Psoas muscle (tissue), 8 donors: ENCODE measurements at places on chromosomes 6 and 20. TPM values are rescaled to one million over a fixed set of nuclear protein-coding genes. Genes with fewer than 3 reads are reported as not detected.
A peak's percentile ranks its signal among the peaks of the same experiment; 100 is the strongest.

- DNase-seq: no peak
Measured at GRCh38 chr6:33694977-33695376, 16.5 kb downstream of the UQCC2 start.

- no peak for DNase-seq
Measured at GRCh38 chr6:56380476-56380875, 133.1 kb upstream of the COL21A1 start.

The PRSS35 gene
- 0.08 TPM for total RNA-seq

- no peak for DNase-seq
Measured at GRCh38 chr6:41042226-41043055, at the start of gene TSPO2. TSS of gene TSPO2 (plus strand) at chr6:41042467. CDS start at chr6:41042986, 519 bp downstream.

DNA sequence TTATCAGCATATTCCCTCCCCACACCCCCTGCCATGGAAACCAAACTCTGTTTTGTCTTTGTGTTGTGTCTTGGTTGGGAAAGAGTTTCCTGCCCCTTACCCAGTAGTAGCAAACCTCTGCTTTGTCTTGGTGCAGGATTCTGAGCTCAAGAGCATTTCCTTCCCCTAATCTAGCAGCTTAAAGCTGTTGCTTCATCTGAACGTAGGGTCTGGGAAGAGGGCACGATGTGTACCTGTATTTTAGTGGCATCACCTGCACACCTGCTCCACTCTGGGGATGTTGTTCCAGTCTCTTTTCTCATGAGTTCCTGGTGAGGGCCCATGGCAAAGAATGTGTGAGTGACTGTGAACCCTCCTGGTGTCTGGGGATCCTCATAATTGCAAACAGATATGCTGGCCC is 164.7 kb downstream of the SCP2D1 start:
- DNase-seq: no peak

DNA sequence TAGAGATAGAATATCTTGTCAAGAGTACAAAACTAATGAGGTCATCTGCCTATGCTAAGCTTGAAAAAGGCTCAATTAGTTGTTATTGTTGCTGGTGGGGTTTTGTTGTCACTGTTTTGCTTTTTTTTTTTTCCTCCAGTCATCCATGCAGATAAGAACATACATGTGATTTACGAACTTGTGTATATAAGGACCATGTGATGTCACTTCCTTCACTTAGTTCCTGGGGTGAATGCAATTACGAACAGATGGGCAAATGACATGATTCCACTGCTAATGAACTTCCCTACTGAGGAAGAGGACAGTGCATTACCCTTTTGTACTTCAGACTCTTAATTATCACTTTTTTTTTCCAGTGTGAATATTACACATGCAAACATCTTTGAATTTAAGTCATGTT is 1175.3 kb upstream of the GJE1 start:
- DNase-seq: no peak

- no peak for DNase-seq
Measured at GRCh38 chr6:90131125-90131524, 165.5 kb downstream of the BACH2 start.

GRCh38 chr6:33277663-33278391 is 904 bp downstream of the B3GALT4 start:
- DNase-seq: peak; percentile 55

DNA sequence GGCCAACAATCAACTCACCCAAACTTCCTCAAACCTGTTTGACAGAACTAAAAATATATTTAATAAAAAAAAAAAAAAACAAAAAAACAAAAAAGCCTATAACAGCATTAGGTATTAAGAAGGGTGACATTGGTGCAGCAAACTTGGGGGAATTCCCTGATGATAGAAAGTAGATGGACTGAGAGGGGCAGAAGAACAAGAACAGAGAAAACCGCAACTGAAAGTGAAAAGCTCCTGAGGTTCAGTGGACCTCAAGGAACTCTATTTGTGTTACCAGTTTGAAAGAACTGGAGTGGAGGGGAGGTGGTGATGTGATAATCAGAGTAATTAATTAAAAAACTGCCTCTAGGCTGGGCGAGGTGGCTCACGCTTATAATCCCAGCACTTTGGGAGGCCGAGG is 53.8 kb downstream of the MACROD2 start:
- DNase-seq: no peak

GRCh38 chr6:107132330-107132954 is 17.1 kb upstream of the BEND3 start:
- DNase-seq: no peak

GRCh38 chr6:77879527-77879926 is 226.7 kb downstream of the MEI4 start:
- no peak for DNase-seq

The KCNK16 gene
- not detected for total RNA-seq

DNA sequence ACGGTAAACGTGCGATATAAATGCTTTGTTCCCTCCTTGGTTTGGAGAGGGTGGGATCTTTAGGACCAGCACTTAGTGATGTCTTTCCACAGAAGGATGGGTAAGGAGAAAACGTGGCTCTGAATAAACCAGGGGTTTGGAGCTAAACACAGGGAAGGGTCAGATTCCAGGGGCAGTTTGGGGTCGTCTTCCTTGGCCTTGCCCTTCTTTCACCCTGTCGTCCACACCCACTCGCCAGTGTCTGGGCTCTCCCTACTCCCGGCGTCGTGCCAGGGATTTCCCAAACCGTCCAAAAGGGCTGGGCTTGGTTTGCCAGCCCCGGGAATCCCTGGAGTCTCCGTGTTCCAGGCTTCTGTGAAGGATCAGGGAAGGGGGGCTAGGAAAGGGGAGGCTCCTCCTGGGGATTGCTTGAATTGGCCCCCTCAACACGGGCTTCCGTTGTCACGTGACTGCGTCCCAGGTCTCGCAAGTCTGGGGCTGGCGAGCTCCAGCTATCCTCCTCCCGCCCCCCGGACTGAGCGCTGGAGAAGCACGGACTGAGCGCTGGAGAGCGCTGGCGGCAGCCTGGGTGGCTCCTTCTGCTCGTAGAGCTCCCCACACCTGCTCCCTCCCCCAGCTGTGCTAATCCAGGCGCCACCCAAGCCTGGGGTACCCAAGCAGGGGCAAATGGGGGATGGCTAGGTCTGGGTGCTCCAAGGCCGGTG is 9.4 kb upstream of the ARMC12 start:
- DNase-seq: peak; percentile 98

DNA sequence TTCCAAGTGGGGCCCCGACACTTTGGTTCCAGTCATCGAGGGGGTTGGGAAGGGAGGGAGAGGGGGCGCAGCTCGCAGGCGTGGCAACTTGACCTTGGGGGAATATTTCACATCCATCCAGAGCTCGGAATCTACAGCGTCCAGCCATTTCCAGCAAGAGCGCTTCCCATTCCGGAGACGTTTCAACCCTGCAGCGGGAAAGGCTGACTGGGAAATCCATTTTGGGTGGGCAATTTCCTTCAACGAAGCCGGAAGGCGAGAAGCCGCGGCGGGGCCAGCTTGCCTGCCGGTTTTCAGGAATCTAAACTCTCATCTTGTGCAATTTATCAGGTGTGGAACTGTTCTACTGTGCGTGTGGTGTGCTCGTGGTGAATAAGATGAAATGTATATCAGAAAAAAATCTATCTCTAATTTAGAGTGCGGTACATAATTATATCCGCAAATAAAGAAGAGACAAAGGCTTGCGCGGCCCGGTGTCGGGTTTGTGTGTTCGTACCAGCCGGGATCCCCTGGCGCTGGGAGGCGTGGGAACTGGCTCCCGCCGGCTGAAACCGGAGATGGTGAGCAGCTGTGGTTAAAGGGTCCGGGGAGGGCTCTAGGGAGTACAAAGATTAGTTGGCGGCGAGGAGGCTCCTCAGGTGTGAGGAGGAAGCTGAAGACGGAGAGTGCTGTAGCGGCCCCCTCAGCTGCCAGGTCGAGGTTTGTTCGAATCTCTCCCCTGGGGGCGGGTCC is 4.8 kb downstream of the SLC32A1 start:
- no peak for DNase-seq

DNA sequence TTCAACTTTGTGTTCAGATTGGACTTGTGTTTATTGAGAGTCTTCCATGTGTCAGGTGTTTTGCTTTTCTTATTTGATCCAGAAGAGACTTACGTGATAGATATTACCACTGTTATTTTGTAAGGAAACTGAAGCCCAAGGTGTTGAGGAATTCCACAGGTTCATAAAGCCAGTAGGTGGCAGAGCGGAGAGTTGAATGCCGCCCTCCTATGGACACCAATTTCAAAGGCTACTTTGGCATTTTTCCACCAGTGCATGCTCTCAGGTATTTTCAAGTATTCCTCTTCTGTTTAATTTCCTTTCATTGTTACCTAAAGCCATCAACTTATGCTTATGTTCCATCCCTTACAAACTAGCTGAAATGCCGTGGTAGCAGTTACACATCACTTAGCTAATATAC is 14.0 kb upstream of the COL10A1 start:
- no peak for DNase-seq
